ENCODE measurements at places on chromosomes 11 and 22. TPM values are rescaled to one million over a fixed set of nuclear protein-coding genes. Genes with fewer than 3 reads are reported as not detected.

The OR10A2 gene
- not detected for polyA plus RNA-seq

The OR5B21 gene
- polyA plus RNA-seq, result not detected

The SMTNL1 gene
- polyA plus RNA-seq, result 0.36 TPM

The IFITM1 gene
- polyA plus RNA-seq, result 1,395 TPM

Data from CD4-positive, CD25-positive, alpha-beta regulatory T cell (primary cell).